ENCODE measurements at places on chromosomes 12 and 14.
A peak's percentile ranks its signal among the peaks of the same experiment; 100 is the strongest.

GRCh38 chr14:100591453-100592371 lies 4.5 kb upstream of the BEGAIN start:
- DNase-seq, result no peak

DNA sequence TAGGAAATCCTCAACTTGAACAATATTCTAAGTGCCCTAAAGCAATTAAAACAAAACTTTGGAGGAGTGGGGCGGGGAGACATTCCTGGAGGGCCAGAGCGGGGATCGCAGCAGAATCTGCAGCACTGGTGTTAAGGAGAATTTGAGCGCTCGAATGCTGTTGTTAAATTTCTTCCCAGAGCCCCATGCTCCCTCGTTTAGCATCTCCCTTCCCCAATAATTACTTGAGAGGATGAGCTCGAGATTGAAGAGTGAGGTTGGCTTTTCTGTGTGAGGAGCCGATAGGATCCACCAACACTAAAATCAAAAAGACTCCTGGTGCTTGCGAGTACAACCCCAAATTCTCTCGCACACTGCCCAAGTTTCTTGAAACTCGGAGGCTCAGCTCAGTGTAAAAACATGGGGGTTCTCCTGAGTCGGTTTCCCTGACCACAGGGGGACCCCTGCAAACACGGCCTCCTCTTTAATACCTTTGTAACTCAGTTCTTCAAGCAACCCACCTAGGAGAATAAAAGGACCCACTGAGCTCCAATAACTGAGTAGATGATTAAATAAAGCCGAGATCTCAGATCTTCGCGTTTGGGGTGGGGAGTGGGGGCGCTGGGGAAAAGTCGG lies 10.2 kb upstream of the FOXG1 start:
- no peak for DNase-seq

GRCh38 chr14:32021341-32021740 lies 55.8 kb upstream of the ARHGAP5 start:
- no peak for DNase-seq

- no peak for DNase-seq
These were observed 20.5 kb downstream of the RAP1B start for GRCh38 chr12:68631227-68631626.

DNA sequence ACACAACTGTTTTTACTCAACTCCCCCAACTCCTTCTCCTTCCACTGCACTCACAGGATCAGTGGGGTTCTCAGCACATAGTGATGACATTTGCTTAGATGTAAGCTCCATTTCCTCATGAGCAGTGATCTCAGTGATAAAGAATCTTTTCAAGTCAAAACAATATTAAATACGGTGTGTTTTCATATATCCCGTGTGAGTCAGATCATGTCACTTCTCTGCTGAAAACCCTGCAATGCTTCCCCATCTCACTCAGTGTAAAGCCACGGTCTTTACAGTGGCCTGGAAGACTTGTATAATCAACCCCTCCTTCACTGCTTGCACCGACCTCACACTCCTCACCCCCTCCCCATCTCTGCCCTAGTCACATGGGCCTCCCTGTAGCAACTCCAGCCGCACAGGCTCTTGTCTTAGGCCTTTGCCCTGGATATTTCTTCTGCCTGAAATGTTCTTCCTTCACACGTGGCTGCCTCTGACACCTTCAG lies 149.7 kb upstream of the ARHGAP5 start:
- no peak for DNase-seq

- peak; percentile 9 for DNase-seq
These were observed at the start of gene P2RX7 for GRCh38 chr12:121132601-121133481. TSS of gene P2RX7 (plus strand) at chr12:121132876. CDS start at chr12:121132971, 95 bp downstream.

DNA sequence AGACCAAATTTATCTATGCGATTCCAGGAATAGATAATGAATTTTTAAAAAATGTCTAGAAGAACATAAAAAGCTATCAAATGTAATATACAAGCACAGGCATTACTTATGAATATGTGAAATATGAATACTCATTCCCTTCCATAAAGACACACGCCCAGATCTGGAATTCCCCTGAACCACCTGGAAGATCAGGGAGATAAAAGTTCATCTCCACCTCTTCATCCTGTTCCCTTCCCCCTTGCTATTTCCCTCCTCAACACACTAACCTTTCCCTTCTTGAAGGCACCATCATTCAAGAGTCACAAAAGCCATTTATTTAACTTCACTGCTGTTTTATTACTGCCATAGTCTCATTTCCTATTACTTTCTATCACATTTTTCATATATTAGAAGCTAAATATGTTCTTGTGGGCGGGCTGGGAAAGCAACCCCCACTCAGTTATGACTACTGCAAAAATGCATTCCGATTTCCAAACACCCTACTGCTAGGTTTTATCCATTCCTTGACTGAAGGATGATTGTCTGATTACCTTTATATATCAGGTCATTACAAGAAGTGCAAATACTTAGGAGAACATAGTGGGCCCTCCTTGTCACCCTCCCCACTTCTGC lies 16.1 kb downstream of the FGD6 start:
- DNase-seq, result no peak

GRCh38 chr12:110141389-110141788 lies 17.2 kb downstream of the IFT81 start:
- no peak for DNase-seq

- no peak for DNase-seq
These were observed 8.3 kb upstream of the PLEK2 start for GRCh38 chr14:67420102-67420739.

DNA sequence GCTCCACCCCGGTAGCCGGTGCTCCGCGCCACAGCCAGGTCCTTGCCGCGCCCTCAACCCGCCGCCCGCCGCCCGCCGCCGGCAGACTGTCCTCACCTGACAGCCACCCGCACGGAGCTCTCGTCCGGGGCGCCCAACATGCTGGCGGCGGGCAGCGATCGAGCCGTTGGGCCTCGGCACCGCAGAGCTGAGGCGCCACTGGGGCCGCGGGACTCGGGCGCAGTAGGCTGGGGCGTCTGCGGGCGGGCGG lies 164 bp downstream of the KIF21A start:
- no peak for DNase-seq

DNA sequence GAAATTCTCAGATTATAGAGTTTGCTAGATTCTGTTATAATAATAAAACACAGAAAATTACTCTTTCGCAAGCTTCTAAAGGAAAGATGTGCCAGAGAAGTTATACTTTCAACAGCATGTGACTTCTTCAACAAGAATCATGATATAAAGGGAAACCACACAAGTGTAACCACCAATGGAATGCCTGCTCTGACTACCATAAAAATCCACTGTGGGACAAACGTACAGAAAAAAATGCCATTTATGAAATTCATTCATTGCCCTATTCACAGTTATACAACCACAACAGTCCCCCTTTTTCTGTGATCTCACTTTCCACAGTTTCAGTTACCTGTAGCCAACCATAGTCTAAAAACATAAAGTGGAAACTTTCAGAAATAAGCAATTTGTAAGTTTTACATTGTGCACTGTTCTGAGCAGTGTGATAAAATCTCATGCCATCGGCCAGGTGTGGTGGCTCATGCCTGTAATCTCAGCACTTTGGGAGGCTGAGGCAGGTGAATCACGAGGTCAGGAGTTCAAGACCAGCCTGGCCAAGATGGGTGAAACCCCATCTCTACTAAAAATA lies 3.2 kb downstream of the CATSPERB start:
- DNase-seq, result no peak

GRCh38 chr14:67630186-67630585 lies 10.5 kb downstream of the ARG2 start:
- DNase-seq, result no peak

DNA sequence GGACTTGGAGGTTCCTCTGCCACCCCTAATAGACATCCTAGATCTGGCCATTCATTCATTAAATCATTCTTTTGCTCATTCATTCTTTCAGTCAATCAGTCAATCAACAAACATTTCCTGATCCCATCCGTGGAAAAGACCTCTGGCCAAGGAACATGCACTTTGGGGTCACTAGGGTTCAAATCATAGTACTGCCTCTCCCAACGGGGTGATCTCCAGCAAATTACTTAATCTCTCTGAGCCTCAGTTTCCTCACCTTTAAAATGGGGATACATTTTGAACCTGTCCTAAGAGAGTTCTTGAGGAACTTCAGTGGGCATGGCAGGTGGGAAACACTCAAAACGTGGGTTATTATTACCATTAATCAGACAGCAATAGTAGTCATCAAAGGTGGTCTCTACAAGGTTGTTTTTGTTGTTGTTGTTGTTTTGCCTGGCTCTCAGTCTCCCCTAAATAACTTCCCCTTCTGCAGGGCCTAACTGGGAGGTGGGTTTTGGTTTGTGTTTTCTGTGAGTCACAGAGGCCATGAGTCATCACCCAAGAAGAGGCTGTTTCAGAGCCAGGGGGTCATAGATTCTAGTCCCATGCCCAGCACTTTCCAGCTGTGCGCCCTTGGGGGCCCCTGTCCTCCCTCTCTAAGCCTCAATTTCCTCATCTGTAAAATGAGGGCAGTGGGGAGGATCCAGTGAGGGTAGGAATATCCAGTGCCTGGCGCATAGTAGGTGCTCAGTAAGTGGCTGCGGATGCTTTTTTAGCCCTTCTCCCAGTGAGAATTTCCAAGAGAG lies 16.9 kb upstream of the FAM222A start:
- DNase-seq, result no peak

DNA sequence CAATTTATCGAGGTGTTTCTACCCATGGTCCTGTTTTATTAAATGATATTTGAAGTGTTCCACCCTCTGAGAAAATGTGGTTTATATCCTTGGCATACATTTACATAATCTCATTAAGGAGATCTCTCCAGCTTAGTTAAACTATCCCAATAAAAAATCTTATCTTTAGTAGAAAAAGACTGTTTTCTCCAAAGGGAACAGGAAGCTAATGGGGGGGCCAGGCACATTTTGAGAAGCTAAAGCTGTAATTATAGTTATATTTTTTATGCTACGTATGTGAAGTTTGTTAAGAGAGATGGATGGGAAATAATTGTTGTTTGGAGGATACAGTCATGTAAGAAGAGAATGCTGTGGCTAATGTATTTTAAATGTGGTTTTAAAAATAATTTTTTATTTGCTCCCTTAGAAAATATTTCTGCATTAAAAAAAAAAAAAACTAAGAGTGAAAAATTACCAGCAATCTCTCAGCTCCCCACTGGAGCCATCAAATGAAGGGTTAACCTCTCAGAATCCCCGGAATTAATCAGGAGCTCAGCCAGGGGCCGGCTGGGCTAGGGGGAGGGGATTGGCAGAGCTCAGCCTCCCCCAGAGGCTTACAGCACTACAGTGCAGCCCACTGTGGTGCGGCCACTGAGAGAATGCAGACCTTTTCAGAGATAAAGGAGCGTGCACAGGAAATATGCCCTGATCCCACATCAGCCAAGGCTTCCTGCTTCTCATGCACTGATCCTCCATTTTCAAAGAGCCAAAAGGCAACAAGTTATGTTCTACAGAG lies 185.8 kb downstream of the EGLN3 start:
- DNase-seq, result no peak

DNA sequence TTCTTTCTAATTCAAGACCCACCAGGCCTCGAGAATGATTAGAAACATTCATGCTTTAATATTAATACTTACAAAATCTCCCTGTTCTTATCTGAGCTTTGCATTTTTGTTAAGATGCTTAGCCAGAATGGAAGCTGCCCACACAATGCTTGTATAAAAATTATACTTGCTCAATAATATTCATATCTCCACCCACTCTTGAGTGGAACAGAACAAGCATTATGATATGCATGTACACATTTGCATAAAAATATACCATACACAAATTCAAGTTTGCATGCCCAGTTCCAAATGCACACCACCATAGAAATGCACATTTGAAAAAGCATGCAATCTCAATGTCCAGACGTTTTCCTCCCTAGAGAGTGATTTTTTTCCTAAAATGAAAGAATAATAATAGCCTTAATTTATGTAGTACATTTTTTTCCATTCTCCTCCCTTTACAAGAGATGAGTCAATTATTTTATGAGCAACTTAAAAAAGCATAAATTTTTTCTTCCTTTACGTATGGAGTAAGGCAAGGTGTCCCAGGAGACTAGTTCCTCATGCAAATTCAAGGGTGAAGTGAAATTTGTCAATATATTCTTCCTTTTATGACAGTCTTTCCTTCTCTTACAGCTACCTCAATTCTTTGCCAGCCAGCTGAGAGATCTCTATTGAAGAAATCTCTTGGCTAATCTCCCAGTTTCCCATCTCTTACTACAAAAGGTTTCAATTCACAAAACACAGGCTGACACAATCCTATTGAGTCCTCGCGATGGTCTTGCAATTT lies 313.1 kb upstream of the GARIN6 start:
- DNase-seq, result no peak

GRCh38 chr14:61588419-61588901 lies 106.9 kb upstream of the HIF1A start:
- no peak for DNase-seq

DNA sequence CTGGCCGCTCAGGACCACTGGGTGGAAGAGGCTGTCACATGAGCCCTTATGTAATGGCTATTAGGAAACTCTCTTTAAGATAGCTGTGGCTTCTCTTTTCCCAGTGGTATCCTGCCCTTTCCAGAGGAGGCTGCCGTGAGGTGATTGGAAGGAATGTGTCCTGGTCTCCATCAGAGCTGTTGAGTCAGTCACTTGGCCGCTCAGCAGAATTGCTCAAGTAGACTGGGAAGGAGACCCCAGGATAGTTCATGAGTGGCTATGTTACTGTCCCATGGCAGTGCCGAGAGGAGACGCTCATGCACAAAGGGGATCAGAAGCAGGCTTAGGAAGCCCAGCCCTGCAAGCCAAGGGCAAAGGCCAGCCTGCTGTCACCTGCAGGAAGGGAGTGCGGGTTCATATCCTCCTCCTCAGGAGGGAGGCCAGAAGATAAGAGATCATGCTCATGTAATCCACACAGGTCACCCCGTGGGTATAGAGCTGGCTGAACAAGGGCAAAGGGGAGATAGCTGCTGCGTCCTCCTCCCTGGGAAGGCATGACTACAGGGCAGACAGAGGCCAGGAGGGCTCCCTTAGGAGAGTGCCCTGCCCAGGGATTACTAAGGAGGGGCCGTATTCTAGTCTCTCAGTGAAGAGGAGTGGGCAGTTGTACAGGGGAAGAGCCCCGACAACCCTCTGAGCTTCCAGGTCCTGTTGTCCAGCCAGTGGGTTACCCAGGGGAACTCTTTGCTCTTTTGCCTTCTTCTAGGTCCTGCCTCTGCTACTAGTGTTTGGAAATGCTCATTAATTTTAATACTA lies 137.0 kb upstream of the MAX start:
- no peak for DNase-seq

DNA sequence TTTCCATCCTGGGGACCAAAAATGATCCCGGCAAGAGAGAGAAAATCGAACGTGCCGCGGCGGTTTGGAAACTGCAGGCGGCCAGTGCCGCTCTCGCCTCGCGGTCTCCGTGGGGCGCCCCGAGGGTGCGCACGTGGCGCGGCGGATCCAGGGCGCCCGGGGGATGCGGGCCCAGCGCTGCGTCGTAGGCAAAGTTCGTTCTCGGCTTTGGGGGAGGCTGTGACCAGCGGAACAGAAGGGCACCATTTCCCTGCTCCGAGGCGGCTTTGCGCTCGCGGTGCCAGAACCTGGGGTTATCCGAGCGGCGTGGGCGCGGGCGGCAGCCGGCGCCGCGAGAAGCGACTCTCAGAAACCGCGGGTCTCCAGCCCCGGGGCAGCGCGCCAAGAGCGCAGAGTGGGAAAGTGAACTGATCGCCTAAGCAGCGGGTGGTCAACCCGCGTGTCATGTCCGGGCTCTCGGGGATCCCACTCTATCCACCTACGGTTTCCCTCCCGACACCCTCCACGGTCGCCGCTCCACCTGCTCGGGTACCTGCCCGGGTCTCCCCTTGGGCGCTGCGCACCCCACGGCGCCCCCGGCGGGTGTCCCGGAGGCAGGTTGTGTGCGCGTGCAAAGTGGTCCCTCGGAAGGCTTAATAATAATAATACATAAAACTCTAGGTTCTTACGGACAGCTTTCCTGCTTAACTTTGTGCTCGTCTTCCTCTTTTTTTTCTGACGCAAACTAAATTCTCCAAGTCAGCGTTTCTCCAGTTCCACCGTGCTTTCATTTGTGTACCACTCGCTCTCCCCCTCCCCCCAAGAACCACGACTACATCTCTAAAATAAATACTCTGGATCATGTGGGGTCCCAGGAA lies 1.2 kb downstream of the ESRRB start:
- no peak for DNase-seq
